CD4-positive, alpha-beta T cell treated with Interferon alpha-2 for 1 hour (primary cell): ENCODE measurements at places on chromosomes 11 and 22.

GRCh38 chr11:3616721-3617460 lies 24.9 kb downstream of the ART5 start:
- DNase-seq = no peak

DNA sequence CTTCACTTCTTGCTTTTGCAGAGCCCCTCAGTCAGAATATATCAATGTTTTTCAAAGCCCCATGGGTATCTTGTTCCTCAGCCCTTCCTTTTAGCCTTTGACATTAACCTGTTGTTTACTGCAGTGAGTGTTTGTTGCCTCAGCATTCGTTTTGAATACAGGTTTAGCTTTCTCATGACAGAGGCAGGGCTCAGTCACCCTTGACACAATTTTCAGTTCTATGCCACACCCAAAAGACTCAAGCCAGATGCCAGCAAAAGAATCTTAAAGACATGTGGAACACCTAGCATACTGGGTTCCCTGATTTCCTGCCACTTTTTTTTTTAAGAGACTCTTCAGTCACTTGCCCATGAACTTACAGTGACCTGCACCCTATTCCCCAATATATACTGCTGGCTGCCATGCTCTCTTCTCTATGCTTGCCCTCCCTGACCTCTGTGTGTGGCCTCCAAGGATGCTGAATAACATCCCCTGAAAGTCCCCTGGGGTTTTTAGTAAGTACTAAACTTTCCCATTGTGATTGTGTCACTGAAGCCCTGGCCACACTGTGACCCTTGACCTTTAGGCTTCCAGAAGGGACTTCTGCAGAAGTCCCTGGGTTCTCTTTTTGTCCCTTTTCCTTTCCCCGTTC lies 1225.5 kb downstream of the TBC1D22A start:
- DNase-seq = no peak

DNA sequence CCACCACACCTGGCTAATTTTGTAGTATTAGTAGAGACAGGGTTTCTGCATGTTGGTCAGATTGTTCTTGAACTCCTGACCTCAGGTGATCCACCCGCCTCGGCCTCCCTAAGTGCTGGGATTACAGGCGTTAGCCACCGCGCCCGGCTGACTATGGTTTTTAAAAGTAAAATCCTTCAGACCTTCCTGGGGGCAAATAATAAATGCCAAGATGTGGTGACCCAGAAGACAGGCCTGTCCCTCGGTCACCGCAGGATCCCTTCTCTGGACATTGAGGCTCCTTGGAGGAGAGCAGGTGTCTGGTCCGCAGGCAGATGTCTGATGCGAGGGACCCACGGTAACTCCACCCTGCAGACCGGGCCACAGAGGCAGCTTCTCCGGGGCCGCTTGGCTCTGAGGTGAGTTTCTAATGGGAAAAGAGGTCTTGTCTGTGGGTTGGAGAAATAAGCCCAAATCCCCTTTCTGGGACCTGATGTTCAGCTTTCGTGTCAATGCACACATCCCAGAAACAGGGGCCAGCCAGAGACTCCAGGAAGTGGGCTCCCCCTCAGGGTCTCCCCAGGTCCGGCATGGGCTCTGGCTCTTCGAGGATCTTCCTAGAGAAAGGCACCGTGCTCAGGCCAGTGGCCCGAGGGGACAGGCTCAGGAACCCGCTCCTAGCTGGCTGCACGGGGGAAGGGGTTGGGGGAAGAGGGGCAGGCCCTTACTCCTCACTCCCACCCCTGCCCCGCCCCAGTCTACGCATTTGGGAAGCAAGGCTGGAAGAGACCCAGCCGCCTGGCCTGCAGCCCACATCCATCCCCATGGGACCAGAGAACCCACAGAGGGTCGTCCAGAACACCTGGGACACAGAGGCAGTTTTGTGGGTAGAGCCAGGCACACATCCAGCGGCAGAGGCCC lies 100.6 kb downstream of the WNT7B start:
- DNase-seq = no peak

DNA sequence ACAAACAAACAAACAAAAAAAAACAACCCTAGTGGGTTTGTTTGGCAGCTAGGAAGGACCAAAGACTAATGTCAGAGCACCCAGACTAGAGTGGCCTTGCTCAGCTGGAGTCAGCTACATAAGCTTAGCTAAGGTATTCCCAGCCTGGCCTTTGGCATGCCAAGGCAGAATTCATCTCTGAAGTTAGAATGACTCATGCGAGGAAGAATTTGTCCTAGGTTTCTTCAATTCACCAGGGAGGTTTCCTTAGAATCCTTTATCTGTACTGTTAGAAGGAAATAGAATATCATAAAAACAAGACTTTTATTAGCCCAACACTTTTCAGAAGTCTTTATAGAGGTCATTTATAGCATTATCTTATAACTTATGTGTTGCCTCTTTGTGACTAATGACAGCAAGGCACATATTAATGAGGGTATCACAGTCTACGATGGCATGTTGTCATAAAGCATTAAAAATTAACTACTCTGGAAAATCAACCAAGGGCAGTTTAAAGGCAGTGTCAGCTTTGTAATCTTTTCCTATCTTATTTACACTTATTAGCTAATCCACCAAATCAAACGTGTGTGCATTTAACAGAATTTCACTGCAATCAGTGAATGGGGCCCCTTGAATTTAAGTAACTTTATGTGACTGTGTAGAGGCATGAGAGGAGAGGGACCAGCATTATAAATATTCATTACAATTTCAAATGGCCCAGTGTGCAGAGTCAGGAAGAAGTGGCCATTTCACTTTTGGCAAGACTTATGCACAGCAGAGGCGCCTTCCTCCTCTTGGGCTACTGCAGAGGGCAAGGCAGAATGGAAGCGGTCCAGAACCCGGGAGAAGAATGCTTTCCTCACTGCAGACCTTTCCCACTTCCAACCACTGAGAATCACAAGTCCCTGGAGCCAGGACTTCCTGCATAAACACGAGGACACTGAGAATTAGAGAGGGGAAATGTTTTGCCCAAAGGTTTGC lies 36.3 kb downstream of the SLC5A1 start:
- no peak for DNase-seq
